Endodermal cell (in vitro differentiated cells): ENCODE measurements at places on chromosomes 2 and 18. TPM values are rescaled to one million over a fixed set of nuclear protein-coding genes. Genes with fewer than 3 reads are reported as not detected.

- DNase-seq: no peak
Observed at GRCh38 chr2:47842846-47843245, 59.9 kb downstream of the MSH6 start.

- no peak for DNase-seq
Observed at GRCh38 chr2:102126660-102127059, 15.9 kb upstream of the IL1R1 start.

DNA sequence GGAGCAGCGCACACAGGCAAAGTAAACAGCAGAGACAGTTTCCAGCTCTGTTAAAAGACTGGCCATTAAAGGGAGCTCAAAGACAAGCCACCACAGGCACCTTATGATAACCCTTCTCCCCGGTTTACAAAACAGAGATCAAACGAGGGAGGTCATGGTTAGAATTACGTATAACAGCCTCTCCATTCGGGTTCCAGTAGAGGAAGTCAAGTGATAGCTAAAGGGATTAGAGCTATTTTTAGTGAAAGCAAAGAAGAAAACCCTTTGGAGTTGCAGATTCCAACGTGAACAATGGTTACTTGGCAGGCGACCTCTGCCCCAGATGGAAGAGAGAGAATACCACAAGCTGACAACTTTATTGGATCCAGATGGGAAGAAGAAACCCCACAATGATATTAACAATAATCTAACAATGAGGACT lies 31.2 kb upstream of the EDAR start:
- no peak for DNase-seq

- DNase-seq: peak; percentile 63
Observed at GRCh38 chr2:120204022-120204405, 19.2 kb downstream of the TMEM185B start.

DNA sequence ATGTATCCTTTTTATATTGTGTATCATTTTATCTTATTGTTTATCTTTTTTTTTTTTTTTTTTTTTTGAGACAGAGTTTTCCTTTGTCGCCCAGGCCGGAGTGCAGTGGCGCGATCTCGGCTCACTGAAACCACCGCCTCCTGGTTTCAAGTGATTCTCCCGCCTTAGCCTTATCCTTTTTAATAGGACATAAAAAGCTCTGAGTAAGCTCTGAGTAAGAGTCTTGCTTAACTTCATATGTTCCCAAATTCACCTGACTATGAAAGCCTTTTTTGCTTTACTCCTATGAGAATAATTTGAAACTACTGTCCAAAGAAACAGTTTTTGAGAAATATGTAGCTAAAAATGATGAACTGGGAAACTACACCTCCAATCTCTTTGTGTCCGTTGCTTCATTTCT lies 525.5 kb downstream of the IRS1 start:
- DNase-seq: no peak

GRCh38 chr2:20617892-20618467 lies 32.9 kb downstream of the HS1BP3 start:
- peak; percentile 74 for DNase-seq

DNA sequence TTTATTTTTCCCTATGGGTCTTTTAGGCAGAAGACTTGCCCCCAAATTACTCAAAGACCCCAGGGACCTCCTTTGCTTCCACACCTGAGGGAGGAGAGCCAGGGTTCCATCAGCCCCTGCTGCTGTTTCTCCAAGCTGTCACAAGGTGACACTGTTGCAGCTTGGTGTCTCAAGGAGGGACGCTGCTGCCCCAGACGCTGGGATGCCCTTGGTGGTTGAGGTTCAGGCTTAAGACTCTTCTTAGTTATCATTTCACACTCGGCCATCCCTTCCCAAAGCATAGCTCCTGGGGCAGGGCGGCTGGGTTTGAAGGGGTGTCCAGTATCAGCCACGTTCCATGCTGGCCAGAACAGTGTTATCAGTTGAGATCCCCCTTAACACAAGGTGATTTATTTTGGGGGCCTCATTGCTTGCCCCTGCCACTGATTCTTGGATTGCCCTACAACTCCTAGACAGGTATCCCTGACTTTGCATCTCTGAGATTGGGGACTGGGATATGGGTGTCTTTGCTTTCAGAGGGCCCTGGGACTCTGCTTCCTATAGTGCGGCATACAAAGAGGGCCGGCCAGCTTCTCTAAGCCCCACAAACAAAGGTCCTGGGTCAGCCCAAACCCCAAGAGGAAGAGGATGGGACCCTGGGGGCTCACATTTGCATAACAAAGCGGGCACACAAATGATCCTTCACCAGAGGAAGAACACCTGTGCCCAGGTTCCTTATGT lies 22.7 kb downstream of the GPR55 start:
- peak; percentile 87 for DNase-seq

GRCh38 chr18:67893916-67894315 lies 377.4 kb upstream of the DSEL start:
- no peak for DNase-seq

GRCh38 chr2:138504546-138505235 lies 3.1 kb downstream of the SPOPL start:
- no peak for DNase-seq

- peak; percentile 56 for DNase-seq
Observed at GRCh38 chr18:76419811-76420210, 75.2 kb downstream of the ZNF516 start.

DNA sequence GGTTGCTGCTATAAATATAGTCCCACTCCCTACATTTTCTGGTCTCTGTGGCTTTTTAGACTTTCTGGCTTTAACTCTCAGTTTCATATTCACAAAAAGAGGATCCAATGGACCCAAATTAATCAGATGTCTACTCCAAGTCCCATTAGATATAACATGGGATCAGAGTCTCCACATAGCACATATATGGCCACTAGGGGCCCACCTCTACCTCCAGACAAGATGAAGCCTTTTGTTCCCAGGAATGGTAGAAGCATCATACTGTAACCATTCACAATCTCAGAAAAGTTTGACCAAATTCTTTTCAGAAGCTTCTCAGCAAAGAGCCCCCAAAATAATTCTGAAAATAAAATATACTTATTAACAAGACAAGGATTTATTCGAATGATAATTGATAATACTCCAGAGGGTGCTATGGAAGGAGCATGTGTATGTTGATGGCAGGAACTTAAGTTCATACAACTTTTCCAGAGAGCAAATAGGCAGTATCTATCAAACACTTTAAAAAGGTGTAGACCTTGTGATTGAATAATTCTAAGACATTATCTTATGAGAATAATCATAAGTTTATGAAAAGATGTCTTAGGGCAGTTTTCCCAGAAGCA lies 382.3 kb upstream of the CRIM1 start:
- DNase-seq: peak; percentile 65

DNA sequence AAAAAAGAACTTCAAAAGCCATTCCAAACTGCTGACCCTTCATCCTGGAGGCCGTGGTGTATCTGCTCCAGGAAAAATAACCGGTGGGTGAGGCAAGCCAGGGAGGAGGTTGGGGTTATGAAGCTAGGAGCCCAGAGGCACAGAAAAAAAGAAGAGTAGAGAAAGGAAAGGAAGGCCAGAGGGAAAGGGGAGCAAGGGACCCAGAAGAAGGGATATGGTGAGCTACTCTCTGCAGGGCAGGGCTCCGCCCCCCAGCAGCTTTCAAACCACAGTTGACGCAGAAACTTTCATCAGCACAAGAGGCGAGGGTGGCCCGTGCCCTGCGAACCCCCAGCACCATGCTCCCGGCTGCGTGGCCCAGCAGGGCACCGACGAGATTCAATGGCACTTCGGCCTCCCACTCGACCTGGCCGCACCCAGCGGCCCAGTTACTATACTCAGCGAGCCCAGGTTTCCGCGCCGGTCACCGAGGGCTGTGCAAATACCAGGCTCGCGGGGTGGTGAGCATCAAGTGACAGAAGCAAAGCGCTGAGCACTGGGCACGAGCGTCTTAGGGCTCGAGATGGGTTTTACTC lies 665 bp downstream of the MCM6 start:
- DNase-seq: peak; percentile 84

DNA sequence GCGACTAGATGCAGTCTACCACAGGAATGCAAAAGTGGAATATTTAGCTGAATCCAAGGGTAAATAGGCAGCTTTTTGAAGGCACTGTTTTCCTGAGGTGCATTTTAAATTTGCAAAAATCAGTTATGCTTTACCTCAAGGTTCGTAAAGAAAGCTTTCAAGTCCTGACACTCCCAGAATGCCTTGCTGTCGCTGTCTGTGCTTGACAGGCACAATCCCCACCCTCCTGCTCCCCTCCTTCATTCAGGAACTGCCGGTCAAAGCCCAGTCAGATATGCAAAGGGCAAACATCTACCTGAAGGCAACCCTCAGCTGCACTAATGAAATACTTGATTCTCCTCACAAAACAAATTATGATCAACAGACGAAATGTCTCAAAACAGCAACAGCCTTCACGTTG lies 97.4 kb upstream of the DDX18 start:
- no peak for DNase-seq

GRCh38 chr18:46748466-46748865 lies 8.4 kb downstream of the ST8SIA5 start:
- DNase-seq: no peak

DNA sequence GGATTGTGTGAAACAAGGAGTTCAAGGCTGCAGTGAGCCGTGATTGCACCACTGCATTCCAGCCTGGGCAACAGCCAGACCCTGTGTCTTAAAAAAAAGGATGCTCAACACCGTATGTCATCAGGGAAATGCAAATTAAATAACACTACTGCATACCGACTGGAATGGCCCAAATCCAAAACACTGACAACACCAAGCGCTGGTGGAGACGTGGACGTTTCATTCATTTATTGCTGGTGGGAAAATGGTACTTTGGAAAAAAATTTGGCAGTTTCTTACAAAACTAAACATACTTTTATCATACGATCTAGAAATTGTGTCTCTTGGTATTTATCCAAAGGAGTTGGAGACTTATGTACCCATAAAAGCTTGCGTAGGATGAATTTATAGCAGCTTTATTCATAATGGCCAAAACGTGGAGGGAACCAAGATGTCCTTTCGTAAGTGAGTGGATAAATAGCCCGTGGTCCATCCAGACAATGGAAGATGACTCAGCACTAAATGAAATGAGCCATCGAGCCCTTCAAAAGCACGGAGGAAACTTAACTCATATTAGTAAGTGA lies 24.2 kb downstream of the NEU4 start:
- DNase-seq: peak; percentile 26

DNA sequence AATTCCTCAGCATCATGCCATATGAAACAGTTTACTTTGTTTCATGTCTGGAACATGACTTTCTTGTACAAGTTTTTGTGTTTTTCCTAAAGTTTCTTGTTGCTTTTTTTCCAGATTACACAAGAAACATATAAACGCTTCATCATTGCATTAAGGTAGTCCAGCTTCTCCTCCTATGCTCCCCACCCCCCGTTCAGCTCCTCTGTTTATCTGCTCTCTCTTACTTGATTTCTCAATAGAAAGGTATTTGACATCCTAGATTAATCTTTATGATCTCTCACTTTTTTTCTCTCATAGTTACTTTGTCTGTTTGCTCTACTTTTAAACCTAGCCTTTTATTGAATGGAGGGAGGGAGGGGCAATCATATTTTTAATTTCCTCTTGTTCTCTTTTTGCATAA lies 25.4 kb downstream of the SLC40A1 start:
- no peak for DNase-seq

GRCh38 chr2:77009307-77009706 lies 512.9 kb downstream of the LRRTM4 start:
- DNase-seq: no peak

DNA sequence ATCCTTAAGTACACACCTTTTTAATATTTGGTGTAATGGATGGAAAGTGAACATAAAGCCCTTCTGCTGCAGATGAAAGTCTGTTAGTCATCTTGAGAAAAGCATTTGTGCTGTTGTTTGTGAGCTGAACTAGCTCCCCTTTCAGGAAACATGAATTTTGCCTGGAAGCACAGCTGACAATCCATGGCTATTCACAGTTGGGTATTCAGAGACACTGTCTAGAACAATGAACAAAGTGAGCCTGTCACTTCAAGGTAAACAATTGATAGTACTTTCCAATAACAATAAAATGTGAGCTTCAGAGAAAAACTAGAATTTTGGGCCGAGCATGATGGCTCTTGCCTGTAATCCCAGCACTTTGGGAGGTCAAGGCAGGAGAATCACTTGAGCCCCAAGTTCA lies 6.8 kb upstream of the EFHD1 start:
- DNase-seq: no peak

DNA sequence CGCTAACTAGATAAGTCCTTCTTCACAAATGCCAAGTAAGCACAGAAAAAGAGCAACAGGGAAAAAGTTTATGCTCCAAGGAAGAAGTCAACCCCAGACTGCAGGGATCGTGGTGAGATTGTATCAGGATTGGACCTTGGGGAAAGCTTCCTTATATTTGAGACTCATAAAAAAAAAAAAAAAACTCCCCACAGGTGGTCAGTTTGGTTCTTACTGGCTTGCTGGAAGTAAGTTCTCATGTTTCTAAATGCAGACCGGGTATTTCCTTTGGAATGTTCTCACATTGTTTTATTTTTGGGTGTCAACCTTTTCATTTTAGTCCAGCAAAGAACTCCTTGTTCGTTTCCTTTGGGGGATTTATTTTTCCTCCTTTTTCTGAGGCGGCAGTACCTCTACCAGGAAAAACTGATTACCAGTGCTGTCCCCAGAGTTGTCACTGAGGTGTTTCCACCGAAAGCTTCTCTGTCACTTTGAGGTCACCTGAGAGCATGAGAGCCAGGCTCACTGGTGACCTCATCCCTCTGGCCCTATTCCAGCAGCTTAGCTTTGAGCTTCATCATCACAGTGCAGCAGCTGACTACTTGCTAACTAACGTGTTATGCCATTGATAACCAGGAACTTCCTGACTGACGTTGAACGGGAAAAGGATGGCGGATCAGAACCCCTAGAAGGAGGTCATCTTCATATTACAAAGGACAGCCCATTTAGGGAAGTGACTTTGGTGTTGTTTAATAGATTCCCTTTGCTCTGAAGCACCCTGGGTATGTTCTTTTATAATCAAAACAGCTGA lies 16.8 kb upstream of the ATP8B1 start:
- peak; percentile 50 for DNase-seq

DNA sequence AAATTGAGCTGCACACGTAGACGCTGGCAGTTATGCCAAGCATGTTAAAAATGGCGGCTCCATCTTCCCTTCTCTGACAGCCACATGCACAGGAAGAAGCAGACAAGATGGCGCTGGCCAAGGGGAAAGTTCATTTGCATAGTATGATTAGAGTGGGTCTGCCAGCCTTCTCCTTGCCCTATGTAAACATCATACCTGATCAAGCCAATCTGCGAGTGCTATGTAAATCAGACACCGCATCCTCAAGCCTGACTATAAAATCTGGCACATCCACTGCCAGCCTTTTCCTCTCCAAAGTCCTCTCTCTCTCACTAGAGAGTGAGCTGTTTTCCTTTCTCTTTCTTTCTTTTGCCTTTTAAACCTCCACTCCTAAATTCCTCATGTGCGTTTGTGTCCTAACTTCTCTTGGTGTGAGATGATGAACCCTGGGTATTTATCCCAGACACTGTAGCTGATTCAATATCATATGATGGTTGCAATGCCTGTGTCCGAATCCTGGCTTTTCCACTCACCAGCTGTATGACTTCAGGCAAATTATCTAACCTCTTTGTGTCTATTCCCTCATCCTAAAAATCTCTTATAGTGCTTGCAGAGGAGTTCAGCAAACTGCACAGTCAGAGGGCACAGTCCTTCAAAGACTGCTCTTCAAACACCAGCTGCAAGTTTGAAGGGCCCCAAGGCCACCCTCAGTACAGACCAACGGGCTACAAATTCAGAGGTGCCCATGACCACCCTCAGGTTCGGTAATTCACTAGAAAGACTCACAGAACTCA lies 39.3 kb upstream of the ITSN2 start:
- DNase-seq: no peak

The MBP gene
- 16.3 and 16.5 TPM in 2 replicates for total RNA-seq

The FABP1 gene
- not detected in 3 replicates for total RNA-seq

The MAIP1 gene
- total RNA-seq: 23.7 and 24.7 TPM in 2 replicates

The CKAP2L gene
- total RNA-seq: 16.0 and 20.1 TPM in 2 replicates

The ADCYAP1 gene
- total RNA-seq: not detected in 3 replicates

The TWIST2 gene
- 1.9 TPM in 2 replicates for total RNA-seq

The IWS1 gene
- total RNA-seq: 90.3 to 107 TPM (median 97.0 TPM) in 3 replicates

The CAPN14 gene
- total RNA-seq: 0.21 to 0.40 TPM (median 0.36 TPM) in 3 replicates

The STPG4 gene
- 0.40 to 0.42 TPM (median 0.42 TPM) in 3 replicates for total RNA-seq
